ENCODE measurements at places on chromosomes 13 and 19.
A peak's percentile ranks its signal among the peaks of the same experiment; 100 is the strongest.

GRCh38 chr19:16445238-16446107 lies 26.3 kb downstream of the EPS15L1 start:
- no peak for DNase-seq

- peak; percentile 58 for DNase-seq
These were observed 2.0 kb upstream of the ARHGAP45 start for GRCh38 chr19:1064661-1065605.

GRCh38 chr13:110308656-110309359 lies 1.7 kb downstream of the COL4A2 start:
- no peak for DNase-seq

DNA sequence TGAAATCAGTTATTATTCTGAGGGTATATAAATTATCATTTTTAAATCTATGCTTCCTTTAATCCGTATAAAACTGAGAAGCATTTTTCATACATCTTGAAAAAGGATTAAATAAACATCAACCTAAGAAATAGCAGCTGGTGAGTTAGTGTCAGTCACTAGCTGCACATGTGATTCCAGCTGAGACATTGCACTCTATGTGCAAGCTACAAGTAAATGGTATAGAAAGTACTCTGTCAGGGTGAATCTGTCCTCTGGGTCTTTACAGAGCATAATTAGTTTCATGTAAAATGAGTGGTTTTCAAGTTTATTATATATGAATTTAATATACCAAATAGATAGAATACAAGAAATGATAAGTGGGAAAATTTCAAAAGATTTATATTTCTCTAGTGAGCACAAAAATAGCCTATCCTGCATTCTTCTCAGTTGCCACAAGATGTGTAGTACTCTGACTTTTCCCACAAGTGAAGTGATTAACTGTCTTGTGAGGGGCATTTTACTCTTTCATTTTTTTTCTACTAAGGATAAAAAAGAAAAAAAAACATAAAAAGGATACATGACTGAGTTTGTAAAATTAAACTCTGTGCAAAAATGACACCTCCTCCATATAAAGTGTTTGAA lies 1372.1 kb downstream of the PCDH9 start:
- DNase-seq, result no peak

DNA sequence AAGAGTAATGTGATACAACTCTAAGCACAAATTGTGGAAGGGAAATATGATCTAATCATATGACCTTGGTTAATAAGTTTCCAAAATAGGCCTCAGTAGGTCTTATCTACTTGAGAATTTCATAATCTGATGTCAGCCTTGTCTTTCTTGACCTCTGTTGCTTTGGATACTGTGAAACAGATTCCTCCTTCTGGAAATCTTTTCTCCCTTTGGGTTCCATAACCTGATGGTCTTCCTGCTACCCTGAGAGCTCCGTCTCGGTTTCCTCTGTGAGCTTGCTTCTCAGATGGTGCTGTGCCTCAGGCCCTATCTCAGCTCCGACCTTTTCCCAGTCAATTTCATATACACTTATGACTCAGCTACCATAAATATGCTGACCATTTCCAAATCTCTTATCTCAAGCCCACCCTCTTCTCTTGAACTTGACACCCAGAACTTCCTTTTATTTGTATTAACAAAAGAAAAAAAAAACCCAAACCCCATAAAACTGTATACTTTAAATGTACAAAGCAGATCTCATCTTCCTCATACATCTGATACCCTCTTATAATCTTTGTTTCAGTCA lies 6.4 kb upstream of the SLC46A3 start:
- no peak for DNase-seq

DNA sequence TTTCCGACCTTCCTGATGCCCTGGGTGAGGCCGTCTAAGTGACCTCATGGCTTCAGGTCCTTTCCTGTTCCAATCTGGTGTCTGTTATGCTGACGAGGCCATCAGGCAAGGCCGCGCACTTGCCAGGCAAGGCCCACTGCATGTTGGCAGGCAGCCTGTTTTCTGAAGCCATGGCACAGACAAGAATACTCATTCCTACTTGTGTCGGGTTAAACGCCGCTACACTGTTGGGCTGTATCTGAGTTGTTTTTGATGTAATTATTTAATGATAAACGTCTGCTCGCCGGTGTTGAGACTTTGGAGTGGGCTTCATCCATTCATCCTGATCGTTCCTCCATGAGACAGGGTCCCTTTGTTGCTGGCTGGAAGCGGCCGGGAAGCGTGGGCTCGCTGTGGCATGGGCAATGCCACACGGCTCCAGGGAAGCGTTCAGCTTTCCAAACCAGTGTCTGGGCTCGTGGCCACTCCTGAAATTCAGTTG lies 92.1 kb downstream of the ATP11A start:
- DNase-seq, result no peak

GRCh38 chr13:106700439-106700838 lies 132.5 kb upstream of the ARGLU1 start:
- no peak for DNase-seq

DNA sequence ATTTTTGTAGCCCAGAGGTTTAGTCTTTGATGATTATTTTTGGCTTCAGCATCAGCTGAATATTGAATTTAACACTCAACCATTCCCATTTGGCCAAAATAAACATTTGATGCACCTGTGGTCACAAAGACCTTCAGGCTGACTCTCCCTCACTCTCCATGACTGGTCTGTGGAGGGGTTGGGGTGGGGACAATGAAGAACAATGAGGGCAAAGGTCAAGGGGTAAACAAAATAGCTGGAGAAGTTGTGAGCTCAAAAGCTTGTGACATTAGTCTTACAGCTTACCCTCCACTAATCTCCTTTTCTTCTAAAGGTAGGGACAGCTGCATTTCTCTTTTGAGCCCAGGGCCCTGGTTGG lies 86.9 kb downstream of the SLC15A1 start:
- no peak for DNase-seq

- DNase-seq, result no peak
These were observed 36.2 kb upstream of the SLC46A3 start for GRCh38 chr13:28754698-28755545.

DNA sequence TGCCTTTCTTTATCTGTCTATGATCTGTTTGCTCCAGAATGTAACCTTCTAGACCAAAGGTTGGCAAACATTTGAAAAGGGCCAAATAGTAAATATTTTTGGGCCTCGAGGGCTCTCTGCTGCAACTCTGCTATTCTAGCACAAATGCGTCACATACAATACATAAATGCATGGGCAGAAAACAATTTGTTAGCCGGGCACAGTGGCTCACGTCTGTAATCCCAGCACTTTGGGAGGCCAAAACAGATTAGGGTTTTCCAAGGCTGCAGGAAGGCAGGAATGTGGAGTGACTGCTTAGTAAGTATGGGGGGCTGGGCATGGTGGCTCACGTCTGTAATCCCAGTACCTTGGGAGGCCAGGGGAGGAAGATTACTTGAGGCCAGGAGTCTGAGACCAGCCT lies 21.9 kb upstream of the EVI5L start:
- DNase-seq, result no peak

DNA sequence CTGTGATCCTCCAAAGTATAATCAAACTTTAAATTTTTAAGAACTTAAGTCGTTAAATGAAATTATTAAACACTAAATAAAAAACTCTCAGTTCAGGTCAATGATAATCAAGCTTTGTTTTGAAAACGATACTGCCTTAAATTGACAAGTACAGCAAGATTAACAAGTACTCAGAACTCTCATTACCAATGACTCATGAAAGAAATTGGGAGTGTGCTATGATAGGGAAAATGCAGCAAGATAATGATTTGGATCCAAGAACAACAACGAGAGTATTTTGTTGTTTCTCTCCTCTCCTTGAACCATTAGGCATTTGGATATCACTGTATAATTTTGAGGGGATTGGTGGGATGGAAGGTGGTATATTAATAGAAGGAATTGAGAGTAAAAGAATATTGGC lies 10.2 kb downstream of the N4BP2L2 start:
- no peak for DNase-seq

DNA sequence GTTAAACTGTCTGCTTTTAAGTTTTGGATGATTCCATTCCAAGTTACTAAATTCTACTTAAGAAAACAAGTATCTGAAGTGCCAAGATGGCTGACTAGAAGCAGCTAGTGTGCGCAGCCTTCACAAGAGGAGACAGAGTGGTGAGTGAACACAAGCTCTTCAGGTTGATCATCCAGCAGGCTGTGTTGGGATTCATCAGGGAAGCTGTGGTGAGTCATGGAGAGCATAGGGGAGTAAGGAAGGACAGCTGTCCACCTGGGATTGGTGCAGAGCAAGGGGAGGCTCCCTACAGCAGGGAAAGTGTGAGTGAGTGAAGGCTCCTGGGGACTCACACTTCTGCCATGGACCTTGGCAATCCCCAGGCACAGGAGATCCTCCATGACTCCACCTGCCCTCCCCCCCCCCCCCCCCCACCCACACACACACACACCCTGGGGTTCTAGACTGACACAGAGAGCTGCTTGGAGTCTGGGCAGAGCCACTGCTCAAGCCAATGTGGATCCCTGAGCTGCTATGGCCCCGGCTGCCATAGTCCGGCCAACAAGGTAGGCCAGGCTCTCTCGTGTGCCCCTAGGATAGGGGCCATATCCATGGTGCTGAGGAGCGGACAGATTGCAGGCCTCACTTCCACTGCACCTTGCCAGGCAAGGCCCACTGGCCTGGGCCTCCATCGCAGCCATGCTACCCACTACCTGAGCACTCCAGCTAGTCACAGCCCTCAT lies 23.5 kb downstream of the SLC25A15 start:
- no peak for DNase-seq

DNA sequence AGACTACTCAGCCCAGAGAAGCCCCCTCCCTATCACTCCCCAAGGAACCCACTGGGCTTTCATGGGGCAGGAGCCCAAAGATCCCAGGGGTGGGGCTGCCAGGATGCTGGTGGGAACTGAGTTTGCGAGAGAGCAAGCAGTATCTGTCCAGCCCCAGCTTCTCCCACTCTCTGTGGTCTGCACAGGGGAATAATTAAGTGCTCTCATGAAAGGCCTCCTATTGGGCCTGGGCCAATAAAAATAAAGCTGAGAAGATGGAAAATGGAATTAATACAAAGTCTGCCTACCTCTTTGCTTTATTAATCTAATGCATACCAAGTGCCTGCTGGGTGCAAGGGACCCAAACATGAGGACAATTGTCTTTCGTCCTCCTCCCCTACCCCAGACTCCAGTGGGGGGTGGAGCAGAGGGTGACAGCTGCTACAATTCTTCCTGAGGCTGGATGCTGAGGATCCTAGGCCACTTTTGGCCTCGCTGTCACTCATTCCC lies 5.4 kb downstream of the DDX39A start:
- DNase-seq, result no peak

GRCh38 chr13:33446821-33447725 lies 161.5 kb upstream of the STARD13 start:
- DNase-seq, result no peak

- no peak for DNase-seq
These were observed 368.8 kb upstream of the TSHZ3 start for GRCh38 chr19:31718032-31718431.

GRCh38 chr13:97341135-97341534 lies 92.8 kb upstream of the RAP2A start:
- DNase-seq, result no peak

GRCh38 chr19:43777163-43777695 lies 3.5 kb downstream of the KCNN4 start:
- DNase-seq, result peak; percentile 29

DNA sequence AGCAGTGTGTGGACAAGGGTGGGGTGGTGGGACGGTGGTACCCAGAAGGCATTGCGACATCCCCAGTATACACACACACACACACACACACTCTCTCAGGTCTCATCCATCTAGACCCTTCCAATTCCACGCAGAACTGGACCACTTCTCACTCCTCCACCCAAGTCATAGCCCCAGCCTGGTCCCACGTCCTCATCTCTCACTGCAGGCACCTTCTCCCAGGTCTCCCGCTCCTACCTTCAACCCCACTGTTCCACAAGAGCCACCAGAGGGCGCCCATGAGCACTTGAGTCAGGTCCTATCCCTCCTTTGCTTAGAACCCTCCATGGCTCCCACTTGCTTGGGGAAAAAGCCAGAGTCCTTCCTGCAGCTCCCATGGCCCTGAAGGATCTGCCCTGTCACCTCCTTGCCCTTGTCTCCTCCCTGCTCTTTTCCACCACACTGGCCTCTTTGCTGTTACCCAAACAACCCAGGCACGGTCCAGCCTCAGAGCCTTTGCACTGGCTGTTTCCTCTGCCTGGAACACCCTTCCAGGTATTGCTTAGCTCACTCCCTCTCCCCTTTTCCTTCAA lies 62.6 kb downstream of the IER2 start:
- peak; percentile 75 for DNase-seq

DNA sequence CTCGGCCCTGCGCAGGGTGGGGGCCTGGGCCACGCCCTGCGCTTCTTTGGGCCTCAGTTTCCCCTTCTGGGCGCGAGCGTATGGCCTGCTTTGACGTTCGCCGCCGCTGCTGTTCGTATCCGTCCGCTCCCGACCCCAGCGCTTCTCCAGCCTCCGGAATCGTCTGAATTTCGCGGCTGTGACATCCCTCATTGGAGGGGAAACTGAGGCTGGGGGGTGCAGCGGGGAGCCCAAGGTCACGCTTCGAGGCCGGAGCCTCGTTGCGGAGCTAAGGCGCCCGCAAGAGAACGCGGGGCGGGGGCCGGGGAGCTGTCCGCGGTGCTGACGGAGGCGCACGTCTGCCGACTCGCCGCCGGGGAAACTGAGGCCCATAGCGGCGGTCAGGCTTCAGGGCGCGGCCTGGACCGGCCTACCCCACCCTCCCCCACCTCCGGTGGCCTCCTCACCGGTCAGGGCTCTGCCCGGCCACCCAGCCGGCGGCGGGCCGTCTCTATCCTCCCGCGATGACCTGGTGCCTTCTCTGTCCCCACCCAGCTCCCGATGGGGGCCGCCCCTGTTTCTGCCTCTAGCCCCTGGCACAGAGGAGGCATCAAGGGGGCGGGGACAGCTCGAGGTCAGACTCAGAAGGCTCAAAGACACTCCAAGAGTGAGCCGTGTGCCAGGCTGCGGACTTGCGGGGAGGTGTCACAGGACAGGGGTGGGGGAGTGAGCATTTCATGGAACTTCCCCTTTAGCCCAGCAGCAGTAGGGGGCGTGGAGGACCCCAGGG lies 3.0 kb upstream of the APC2 start:
- no peak for DNase-seq

GRCh38 chr19:33678796-33679585 lies 57.2 kb downstream of the CHST8 start:
- DNase-seq, result no peak

DNA sequence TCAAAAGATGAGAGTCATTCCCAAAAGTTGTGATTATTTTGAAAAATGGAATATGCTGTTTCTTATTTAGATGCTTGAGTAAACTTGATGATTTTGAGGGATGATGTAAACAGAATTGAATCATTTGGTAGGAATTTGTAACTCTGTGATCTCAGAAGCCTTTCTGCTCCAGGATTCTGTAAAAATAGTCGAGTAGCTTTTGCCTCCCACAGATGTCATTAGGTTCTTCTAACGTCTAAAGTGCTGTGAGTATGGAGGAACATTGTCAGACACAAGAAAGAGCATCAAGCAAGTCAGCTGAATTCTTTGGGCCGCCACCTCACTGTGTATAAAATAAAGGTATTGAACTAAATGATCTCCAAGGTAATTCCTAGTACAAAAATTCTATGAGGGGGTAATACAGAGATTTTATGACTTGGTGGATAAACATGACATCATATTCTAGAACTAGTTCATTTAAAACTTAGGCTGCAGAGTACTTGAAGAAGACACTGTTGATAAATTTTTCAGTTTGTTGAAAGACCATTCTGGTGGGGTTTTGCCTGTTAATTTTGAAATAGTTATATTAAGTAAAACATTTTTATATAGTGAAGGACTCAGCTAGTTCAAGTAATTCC lies 1.4 kb upstream of the GPR183 start:
- no peak for DNase-seq

GRCh38 chr13:35514061-35514477 lies 37.6 kb upstream of the MAB21L1 start:
- no peak for DNase-seq

Data from T-helper 9 cell (primary cell).